ENCODE measurements at places on chromosomes 16 and 17. TPM values are rescaled to one million over a fixed set of nuclear protein-coding genes. Genes with fewer than 3 reads are reported as not detected.

GRCh38 chr17:72005332-72006163 lies 115.3 kb upstream of the SOX9 start:
- DNase-seq, result no peak

DNA sequence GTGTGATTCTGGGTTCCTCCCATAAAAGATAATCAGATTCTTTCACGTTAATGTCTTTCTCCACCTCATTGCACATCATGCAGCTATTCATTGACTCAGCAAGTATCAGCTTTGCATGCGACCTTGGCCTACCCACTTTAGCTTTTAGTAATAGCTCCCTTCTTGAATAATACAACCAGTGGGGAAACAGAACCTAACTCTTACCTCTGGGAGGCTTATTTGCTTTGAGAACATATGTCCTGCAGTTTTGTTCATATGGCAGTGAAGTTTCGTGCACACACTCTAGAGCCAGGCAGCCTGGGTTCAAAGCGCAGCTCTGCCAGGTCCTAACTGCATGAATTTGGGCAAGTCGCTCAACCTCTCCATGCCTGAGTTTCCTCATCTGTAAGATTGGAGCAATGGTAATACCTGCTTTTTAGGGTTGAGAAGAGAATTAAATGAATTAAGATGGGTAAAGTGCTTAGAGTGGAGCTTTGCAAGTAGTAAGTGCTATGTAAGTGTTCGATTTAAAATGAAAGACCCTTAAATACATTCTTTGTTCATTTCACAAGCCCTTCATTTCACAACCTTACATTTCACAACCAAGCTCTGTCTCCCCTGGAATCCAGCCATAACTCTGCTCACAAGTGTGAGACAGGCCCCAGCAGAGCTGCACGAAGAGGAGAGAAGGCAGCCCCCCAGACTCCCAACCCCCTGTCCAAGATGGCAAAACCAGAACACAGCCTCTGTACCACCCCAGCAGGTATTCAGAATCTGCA lies 29.3 kb downstream of the MAPT start:
- DNase-seq, result peak; percentile 72

GRCh38 chr17:10116753-10117420 lies 81.5 kb downstream of the GAS7 start:
- no peak for DNase-seq

DNA sequence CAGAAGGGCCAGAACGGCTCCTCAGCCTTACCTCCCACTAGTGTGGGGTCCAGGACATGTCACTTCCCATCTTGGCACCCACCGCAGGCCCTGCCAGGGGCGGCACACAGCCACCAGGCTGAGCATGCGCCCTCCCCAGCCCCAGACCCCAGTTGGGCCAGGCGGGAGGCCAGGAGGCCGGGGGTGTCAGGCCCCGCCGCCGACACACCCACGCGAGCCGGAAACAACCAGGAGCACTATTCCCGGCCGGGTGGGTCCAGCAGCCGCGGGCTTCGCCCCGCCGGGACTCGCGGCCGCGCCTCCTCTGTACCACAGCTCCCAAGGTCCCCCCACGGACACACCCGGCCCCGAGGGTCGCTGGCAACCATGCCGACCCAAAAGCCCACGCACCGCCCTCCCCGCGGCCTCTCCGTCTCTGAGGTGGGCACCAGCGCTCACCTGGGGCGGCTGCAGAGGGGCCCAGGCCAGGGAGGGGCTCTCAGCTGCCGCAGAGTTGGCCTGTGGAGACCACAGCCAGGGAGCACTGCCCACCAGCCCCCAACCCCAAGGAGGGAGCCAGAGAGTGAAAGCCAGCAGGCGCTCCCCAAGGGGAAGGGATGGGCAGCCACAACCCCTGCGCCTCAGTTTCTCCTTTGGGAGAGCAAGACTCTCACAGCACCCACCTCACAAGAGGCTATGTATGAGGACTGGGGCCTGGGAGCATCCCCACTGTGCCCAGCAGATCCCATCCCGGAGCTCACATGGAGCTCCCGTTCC lies 18.0 kb downstream of the B9D1 start:
- DNase-seq, result no peak

The CPPED1 gene
- 10.5 TPM for polyA plus RNA-seq

The RHBDF1 gene
- polyA plus RNA-seq, result 43.1 TPM

- no peak for DNase-seq
Measured at GRCh38 chr16:54595621-54596020, 309.0 kb upstream of the IRX3 start.

GRCh38 chr16:70480127-70481105 lies 26.0 kb downstream of the FCSK start:
- DNase-seq, result no peak

DNA sequence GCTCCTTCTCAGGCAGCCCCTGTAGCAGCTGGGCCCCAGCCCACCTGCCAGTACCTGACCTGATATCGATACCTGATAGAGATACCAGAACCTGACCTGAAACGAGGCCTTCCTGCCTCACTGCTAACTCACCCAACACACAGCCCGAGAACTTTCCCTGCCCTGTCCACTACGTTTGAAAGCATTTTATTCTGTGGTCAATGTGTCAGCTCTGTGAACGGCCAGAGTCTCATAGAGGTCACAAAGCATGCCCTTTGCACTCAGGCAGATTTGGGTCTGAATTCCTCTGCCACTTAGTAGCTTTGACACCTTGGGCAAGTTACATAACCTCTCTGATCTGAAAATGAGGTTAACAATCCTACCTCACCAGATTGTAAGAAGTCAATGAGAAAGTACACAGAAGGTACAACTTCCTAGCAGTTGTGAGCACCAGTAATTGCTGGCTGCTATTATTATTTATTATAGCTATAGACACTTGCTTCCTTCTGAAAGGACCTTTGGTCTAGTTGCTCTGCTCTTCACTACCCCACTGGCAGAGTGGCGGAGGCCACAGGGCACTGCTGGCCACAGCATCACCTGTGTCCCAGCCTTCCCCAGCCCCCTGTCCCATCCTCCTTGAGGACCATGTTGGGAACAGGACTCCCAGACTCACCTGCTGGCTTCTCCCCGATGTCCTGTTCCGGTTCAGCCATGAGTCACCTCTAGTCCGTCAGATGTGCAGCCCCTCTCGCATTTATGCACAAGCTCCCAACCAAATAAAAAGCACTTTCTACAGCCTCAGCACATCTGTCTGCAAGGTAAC lies 895 bp downstream of the ANKRD40CL start:
- no peak for DNase-seq

GRCh38 chr17:13421581-13422130 lies 180.1 kb downstream of the HS3ST3A1 start:
- DNase-seq, result no peak

The TAC4 gene
- polyA plus RNA-seq, result 0.91 TPM

The SLC38A8 gene
- polyA plus RNA-seq, result not detected

Data from right lung (tissue), 10 donors.